ENCODE measurements at places on chromosomes 12 and 14. TPM values are rescaled to one million over a fixed set of nuclear protein-coding genes. Genes with fewer than 3 reads are reported as not detected.

Gene CLEC14A
- 286 TPM for total RNA-seq

Gene MANSC4
- not detected for total RNA-seq

Gene LRRC43
- 0.72 TPM for total RNA-seq

Gene GPR84
- not detected for total RNA-seq

Gene ISM2
- total RNA-seq, result under 0.01 TPM

Gene NXPH4
- 2.5 TPM for total RNA-seq

Gene GSC
- total RNA-seq, result 0.09 TPM

Gene KIF5A
- under 0.01 TPM for total RNA-seq

Gene NELL2
- total RNA-seq, result not detected

Gene SLC5A8
- not detected for total RNA-seq

Gene KCNJ8
- total RNA-seq, result not detected

Gene SLC6A12
- not detected for total RNA-seq

Gene OTUB2
- 0.81 TPM for total RNA-seq

Gene ACOT4
- 0.27 TPM for total RNA-seq

Gene PRR4
- 0.18 TPM for total RNA-seq

Gene EML5
- total RNA-seq, result not detected

Gene SLC41A2
- 7.5 TPM for total RNA-seq

Gene SLC38A4
- total RNA-seq, result not detected

Gene KRT85
- not detected for total RNA-seq

Gene DHRS2
- not detected for total RNA-seq

Gene TMEM179
- total RNA-seq, result not detected

Gene NDUFB1
- total RNA-seq, result 154 TPM

Gene KERA
- total RNA-seq, result not detected

Gene OR4M1
- total RNA-seq, result not detected

Gene KRT74
- not detected for total RNA-seq

Gene PMCH
- 0.09 TPM for total RNA-seq

Gene CCDC177
- total RNA-seq, result not detected

Gene P3H3
- total RNA-seq, result 81.5 TPM

Gene ACOT6
- not detected for total RNA-seq

Gene HELB
- total RNA-seq, result 1.3 TPM

Gene CLEC1B
- total RNA-seq, result not detected

Gene DACT1
- total RNA-seq, result 0.18 TPM

Gene USP44
- 0.85 TPM for total RNA-seq

Gene NOS1
- not detected for total RNA-seq

Gene SOX5
- 0.28 TPM for total RNA-seq

Gene RERGL
- not detected for total RNA-seq

Gene CLEC9A
- not detected for total RNA-seq

Gene MIP
- total RNA-seq, result not detected

Gene AQP6
- total RNA-seq, result not detected

Gene CCDC88C
- 27.3 TPM for total RNA-seq
